Activated naive CD8-positive, alpha-beta T cell treated with anti-CD3 and anti-CD28 coated beads, Interleukin-2, amount 10 ng/mL, durations not matched to agents 7 days and 5 days (primary cell): ENCODE measurements at places on chromosomes 4 and X. TPM values are rescaled to one million over a fixed set of nuclear protein-coding genes. Genes with fewer than 3 reads are reported as not detected.

- no peaks in the 10 kb centered on the region for H3K27me3 ChIP-seq
- H3K4me1 ChIP-seq = no peaks in the 10 kb centered on the region
- H3K4me3 ChIP-seq = no peak overlapping the region
- DNase-seq = no peak
- no peak overlapping the region for H3K27ac ChIP-seq
- no peaks in the 10 kb centered on the region for H3K36me3 ChIP-seq
Measured at GRCh38 chrX:29315931-29316330, 728.7 kb downstream of the IL1RAPL1 start.

DNA sequence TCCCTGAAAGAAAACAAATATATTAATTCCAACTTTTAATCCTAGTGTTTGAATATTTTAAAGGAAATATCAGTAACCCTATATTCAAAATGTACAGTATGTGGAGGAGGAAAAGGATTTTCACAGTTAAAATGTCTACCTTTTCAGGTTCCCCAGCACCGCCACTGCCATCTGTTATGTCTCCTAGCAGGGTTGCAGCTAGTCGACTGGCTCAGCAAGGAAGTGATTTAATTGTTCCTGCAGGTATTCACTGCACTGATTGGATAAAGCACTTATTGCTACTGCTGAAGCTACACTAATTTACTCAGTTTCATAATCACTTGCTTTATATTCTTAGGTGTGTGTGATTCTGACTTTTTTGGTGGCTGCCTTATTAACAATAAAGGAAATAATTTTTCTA, 65.5 kb upstream of the FHDC1 start:
- no peak overlapping the region for H3K4me3 ChIP-seq
- H3K27ac ChIP-seq = no peak overlapping the region
- H3K27me3 ChIP-seq = no peaks in the 10 kb centered on the region
- no peak for DNase-seq

DNA sequence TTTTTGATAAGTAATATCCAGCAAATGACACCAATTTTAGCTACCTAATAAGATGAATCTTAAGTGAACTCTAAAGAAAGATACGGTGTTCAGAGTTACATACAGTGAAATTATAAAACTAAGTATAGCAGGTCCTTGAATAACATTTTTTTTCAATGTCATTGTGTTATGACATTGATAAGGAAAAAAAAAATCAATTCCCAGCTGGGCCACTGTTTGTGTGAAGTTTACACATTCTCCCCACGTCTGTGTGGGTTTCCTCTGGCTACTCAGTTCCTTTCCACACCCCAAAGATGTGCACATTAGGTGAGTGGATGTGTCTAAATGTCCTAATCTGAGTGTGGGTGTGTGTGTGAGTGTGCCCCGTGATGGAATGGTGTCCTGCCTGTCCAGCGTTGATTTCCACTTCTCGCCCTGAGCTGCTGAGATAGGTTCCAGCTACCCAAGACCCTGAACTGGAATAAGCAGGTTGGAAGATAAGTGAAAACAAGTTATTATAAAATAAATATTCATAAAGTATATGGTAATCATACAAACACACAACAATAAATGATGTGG, 31.2 kb upstream of the PPM1K start:
- H3K4me3 ChIP-seq = no peak overlapping the region
- peaks cover 28% of the 10 kb centered on the region for H3K36me3 ChIP-seq
- peaks cover 22% of the 10 kb centered on the region for H3K4me1 ChIP-seq
- peaks cover 11% of the 10 kb centered on the region for H3K27me3 ChIP-seq
- DNase-seq = no peak
- no peak overlapping the region for H3K27ac ChIP-seq

DNA sequence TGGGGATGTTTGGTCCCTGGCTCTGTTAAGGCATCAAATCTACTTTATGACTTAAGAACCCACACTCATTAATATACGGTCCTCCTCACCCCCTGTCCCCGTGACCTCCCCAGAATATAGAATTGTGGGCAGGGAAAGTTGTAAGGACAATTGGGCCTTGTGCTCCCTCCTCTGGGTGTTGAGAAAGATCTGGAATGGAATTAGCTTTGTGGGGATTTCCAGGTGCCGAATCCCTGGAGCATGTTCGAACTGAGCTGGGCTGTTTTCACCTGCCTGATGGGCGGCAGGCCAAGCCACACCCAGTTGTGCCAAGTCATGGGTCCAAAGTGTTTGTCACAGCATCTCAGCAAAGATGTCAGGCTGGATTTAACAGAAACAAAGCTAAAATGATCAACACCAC, 349.3 kb upstream of the KLF3 start:
- H3K4me3 ChIP-seq = no peak overlapping the region
- DNase-seq = no peak
- peaks cover 35% of the 10 kb centered on the region for H3K4me1 ChIP-seq
- no peaks in the 10 kb centered on the region for H3K27me3 ChIP-seq

The FAM9A gene
- not detected for total RNA-seq

DNA sequence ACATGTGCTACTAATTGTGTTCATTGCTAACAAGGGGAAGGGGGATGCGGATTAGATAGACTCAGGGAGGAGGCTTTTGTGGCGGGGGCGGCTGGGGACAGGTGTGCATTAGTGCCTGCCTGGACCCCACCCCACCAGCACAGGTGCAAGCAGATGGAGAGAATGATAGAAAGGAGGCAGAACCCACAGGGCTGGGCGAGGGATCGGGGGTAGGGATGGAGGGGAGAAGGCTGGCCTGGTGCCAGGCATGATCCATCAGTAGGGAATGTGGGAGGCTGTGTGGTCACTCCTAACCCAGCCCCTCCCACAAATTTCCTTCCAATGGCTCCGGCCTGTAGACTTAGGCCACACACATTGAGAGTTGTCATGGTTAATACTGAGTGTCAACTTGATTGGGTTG, 30.5 kb upstream of the CRMP1 start:
- DNase-seq = no peak
- no peak overlapping the region for H3K27ac ChIP-seq
- H3K4me3 ChIP-seq = no peak overlapping the region
- peaks cover 2% of the 10 kb centered on the region for H3K4me1 ChIP-seq
- H3K27me3 ChIP-seq = no peaks in the 10 kb centered on the region
- H3K36me3 ChIP-seq = no peaks in the 10 kb centered on the region

- peaks cover 5% of the 10 kb centered on the region for H3K36me3 ChIP-seq
- H3K27me3 ChIP-seq = no peaks in the 10 kb centered on the region
- H3K27ac ChIP-seq = peak overlapping the region; percentile 99
- DNase-seq = no peak
- peak overlapping the region; percentile 100 for H3K4me3 ChIP-seq
- peaks cover 29% of the 10 kb centered on the region for H3K4me1 ChIP-seq
Measured at GRCh38 chr4:83011689-83012199, 1.1 kb upstream of the LIN54 start.

DNA sequence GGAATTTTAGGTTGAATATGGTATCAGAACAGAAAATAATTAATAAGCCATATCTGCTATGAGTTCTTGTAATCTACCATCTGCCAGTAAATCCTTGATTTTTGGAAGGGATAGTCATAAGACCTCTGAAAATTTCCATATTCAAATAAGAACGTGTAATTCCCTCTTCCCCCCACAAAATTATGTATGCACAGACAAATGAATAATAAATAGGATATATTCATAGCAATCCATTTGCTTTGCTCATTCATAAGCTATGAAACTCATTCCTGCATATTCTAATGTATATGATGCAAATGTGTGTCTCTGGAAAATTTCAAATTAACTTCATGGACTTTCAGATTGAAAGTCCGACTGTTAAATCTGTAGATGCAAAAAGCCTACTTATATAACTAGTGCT, 833.1 kb upstream of the GRID2 start:
- H3K27me3 ChIP-seq = no peaks in the 10 kb centered on the region
- no peaks in the 10 kb centered on the region for H3K4me1 ChIP-seq
- no peak overlapping the region for H3K4me3 ChIP-seq
- no peaks in the 10 kb centered on the region for H3K36me3 ChIP-seq
- no peak overlapping the region for H3K27ac ChIP-seq

GRCh38 chr4:149050840-149051239, 608.6 kb upstream of the NR3C2 start:
- H3K36me3 ChIP-seq = no peaks in the 10 kb centered on the region
- H3K27ac ChIP-seq = no peak overlapping the region
- no peak overlapping the region for H3K4me3 ChIP-seq
- DNase-seq = no peak
- H3K4me1 ChIP-seq = no peaks in the 10 kb centered on the region

- H3K36me3 ChIP-seq = peaks cover 14% of the 10 kb centered on the region
- H3K4me1 ChIP-seq = peaks cover 19% of the 10 kb centered on the region
- no peaks in the 10 kb centered on the region for H3K27me3 ChIP-seq
- peak overlapping the region; percentile 99 for H3K27ac ChIP-seq
- H3K4me3 ChIP-seq = peak overlapping the region; percentile 97
Measured at GRCh38 chrX:109732017-109732801, 848 bp downstream of the ACSL4 start.

- no peaks in the 10 kb centered on the region for H3K4me1 ChIP-seq
- no peak overlapping the region for H3K27ac ChIP-seq
- H3K4me3 ChIP-seq = no peak overlapping the region
- H3K27me3 ChIP-seq = no peaks in the 10 kb centered on the region
Measured at GRCh38 chr4:11813951-11814446, 385.3 kb upstream of the HS3ST1 start.
